Adipocyte (in vitro differentiated cells): ENCODE measurements at places on chromosomes 3 and 15.

- no peak for DNase-seq
Observed at GRCh38 chr15:73887481-73887880, 14.1 kb downstream of the TBC1D21 start.

DNA sequence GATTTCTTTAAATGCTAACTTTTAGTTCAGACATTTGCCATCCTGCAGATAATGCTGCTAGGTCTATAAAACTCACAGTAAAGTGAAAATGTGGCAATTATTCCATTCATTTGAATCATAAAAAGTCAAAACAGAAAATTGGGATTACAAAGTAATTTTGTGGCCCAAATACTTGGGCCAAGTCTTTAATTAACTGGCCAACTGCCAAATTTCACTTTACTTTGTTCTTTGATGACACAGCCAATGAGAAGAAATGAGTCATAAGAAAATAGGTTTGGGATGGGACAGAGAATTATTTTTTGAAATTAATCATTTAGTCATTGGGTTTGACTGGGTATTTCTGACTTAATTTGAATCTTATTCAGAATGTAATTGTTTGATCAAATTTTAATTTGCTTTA is 89.8 kb upstream of the SLC2A2 start:
- DNase-seq, result peak; percentile 41

- DNase-seq, result no peak
Observed at GRCh38 chr3:121809249-121809648, 25.6 kb downstream of the IQCB1 start.

DNA sequence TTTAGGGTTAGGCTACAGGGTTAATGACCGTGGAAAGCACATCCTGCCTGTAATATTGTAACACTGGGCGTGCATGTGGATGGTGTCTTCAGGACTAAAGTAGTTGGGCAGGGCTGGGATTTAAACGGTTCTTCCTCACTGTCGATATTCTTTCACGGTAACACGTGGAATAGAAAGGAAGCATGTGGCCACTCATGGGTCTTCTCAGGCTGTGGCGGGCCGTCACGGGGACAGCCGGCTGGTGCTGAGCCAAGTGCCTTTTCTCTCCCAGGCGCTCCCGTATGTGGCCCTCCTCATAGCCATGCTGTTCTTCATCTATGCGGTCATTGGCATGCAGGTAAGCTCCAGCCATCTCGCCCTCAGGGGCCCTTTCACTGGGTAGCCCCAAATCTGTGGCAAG is 73.7 kb downstream of the CHDH start:
- no peak for DNase-seq

GRCh38 chr3:125280668-125281361 is 68.3 kb upstream of the SLC12A8 start:
- DNase-seq, result peak; percentile 36
